Inflammatory macrophage treated with lipopolysaccharide for 1 hour (primary cell): ENCODE measurements at places on chromosomes 7 and 10.

GRCh38 chr7:140911746-140912145 is 13.0 kb downstream of the BRAF start:
- no peak for DNase-seq

GRCh38 chr7:121401896-121402295 is 5.8 kb upstream of the FAM3C start:
- no peak for DNase-seq

- no peak for DNase-seq
Measured at GRCh38 chr10:36591436-36591835, 534.0 kb upstream of the ANKRD30A start.

GRCh38 chr7:80482950-80483349 is 28.9 kb downstream of the GNAT3 start:
- DNase-seq = no peak

- DNase-seq = no peak
Measured at GRCh38 chr10:77835669-77836086, 90.9 kb downstream of the DLG5 start.

- DNase-seq = no peak
Measured at GRCh38 chr7:15490291-15490690, 71.5 kb downstream of the AGMO start.

- DNase-seq = no peak
Measured at GRCh38 chr10:22681783-22682183, 32.6 kb downstream of the PIP4K2A start.

DNA sequence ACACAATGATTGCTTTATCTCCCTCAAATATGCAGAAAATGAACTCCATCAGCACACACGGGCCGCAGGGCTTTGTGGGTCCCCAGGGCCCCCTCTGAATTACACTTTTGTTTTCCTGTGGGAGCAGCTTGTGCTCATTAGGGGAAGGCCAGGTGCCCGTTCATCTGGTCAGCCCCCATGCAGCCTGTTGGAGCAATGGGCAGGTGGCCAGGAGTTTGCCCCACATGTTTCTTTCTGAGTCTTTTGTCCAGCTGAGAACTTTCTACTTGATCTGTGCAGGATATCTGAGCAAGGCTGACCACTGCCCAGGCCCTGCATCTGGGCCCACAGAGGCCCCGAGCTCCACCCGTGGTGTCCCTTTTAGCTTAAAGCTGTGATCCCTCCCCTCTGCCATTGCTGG is 105.3 kb upstream of the FAM20C start:
- DNase-seq = no peak

GRCh38 chr7:103797647-103798307 is 191.7 kb downstream of the RELN start:
- DNase-seq = no peak

- DNase-seq = peak; percentile 99
Measured at GRCh38 chr10:80491251-80492102, 37.4 kb downstream of the TSPAN14 start.

- no peak for DNase-seq
Measured at GRCh38 chr7:43891069-43891955, 15.1 kb downstream of the URGCP start.

DNA sequence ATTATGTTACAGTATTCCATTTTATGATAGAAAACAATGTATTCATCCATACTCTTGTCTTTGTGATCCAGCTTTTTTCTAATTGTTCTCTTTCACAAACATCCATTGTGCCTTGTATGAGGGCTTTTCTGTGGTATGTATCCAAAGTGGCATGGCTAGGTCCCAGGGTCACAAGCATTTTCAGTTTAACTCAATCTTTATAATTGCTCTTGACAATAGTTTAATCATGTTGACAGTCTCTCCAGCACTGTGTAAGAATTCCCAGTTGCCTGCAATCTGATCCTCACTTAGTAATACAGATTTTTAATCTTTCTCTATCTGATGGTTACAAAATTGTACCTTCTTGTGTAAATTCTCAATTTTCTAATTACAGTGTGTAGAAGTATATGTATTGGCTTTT is 533.4 kb downstream of the NEBL start:
- no peak for DNase-seq

GRCh38 chr7:105980645-105981396 is 17.8 kb downstream of the CDHR3 start:
- DNase-seq = no peak

- DNase-seq = no peak
Measured at GRCh38 chr7:80954191-80954590, 35.3 kb upstream of the SEMA3C start.

DNA sequence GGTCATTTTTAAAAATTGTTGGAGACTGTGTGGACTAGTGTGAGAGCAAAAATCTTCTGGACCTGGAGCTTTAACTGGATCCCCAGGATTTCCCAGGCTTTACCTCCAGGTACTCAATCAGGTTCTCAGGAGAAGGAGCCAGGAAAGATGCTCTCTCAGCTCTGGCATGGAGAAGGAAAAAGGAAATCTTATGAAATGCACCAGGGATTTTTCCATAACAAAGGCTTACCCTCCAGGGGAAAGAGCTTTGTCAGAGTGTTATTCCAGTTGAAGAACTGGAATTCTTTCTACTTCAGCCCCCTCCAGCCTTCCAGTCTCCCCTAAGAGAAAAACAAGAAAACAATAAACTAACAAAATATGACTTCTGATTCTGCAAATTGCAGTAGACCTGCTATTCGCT is 436.7 kb upstream of the ANKRD30A start:
- DNase-seq = no peak

DNA sequence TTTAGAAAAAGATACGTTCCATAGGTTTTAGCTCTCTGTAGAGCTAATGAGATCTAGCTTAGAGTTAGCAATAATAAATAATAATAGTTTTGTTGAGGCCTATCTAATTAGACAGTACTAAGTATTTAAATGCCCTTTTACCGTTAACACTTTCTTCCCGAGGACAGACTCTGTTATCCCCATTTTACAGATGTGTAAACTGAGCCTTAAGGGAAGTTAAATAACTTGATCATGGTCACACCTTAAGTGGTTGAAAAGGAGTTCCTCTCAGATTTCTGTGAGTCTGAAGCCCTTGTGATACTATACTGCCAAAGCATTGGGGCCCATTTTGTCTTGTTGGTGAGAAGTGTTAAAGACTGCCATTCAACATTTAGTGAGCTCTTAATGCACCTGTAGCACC is 61.6 kb downstream of the CYP51A1 start:
- no peak for DNase-seq

DNA sequence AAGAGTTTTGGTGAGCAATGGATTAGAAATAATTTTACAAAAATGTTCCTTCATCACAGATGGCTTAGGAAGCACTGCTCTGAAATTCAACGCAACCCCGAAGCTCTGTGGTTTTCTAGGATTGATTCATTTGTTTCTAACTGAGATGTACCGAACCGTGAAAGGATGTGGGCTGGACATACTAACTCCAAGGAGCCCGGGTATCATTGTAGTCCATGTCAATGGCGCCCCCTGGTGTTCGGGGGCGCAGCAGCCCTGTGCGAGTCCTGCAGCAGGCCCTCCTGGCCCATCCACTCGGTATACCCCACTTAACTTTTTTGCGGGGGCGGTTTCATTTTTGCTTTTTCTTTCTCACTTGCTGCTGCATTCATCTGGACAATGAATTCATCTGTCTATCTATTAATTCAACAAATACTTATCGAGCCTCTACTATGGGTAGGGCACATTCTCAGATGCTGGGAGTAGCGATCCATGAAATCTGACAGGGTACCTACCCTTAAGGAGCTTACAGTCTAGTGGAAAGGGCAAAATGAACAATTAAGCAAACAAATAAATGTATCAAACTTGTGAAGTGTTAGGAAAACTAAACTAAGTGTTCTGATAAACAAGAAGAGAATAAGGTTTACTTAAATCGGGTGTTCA is 25.2 kb upstream of the ITPRID1 start:
- DNase-seq = peak; percentile 80

- no peak for DNase-seq
Measured at GRCh38 chr7:157827045-157827862, 490.4 kb downstream of the DNAJB6 start.

DNA sequence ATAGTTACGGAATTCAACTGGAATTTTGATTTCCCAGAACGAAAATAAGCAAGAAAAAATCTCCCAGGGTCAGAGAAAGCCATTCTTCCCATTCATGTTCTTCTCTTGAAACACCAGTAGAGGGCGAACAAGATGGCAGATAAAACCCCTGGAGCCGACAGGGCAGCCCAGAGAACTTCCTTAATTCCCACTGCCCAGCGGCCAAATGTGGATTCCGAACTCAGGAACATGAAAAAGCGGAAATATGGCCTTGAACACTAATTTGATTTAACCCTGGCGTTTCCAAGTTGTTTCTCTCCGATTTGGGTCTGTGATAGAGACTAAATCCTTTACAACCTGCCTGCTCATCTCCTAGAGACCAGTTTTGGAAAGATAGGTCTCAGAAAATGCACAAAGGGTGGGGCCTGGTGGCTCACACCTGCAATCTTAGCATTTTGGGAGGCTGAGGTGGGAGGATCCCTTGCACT is 100.7 kb upstream of the WAC start:
- DNase-seq = peak; percentile 89

GRCh38 chr10:110461530-110461929 is 36.2 kb upstream of the DUSP5 start:
- no peak for DNase-seq

DNA sequence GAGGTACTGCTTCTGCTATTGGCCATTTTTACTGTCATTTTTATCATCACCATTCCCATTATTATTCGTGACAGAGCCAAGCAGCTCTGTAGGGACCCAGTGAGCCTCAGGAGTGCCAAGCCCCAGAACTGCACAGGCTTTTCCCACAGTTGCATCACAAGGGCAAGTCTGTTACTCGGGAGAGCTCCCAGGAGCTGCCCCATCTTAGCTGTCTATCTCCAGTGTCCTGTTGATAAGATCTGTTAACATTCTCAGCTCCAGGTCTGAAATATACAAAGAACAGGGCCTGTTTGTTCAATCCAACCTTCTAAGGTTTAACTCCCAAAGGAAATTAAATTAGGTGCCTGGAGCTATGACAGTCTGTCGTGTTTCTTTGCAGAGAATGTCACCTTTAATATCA is 20.2 kb upstream of the TRIM8 start:
- no peak for DNase-seq

GRCh38 chr7:74013539-74014272 is 14.3 kb upstream of the ELN start:
- no peak for DNase-seq

DNA sequence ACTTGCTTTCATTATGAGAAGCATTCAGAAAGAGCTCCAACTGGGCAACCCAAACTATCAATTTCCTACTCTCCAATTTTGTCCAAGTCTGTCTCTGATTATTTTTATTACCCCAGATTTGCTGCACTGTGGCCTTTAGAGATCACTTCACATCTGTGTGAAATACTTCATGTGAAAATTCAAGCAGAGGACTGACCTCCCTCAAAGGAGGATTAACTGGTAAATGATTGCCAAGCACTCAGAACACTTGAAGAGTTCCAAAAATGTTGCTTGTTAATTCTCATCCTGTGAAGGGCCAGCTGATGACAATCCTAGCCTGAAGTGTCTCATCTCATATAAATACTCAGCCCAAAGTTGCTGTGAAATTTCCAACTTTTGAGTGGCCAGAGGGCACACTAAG is 182.8 kb upstream of the DGKB start:
- DNase-seq = no peak

GRCh38 chr7:155021699-155022145 is 18.8 kb upstream of the PAXIP1 start:
- peak; percentile 0 for DNase-seq

GRCh38 chr10:6813856-6814255 is 233.8 kb upstream of the PRKCQ start:
- no peak for DNase-seq

- no peak for DNase-seq
Measured at GRCh38 chr10:66586897-66587679, 338.7 kb upstream of the LRRTM3 start.

DNA sequence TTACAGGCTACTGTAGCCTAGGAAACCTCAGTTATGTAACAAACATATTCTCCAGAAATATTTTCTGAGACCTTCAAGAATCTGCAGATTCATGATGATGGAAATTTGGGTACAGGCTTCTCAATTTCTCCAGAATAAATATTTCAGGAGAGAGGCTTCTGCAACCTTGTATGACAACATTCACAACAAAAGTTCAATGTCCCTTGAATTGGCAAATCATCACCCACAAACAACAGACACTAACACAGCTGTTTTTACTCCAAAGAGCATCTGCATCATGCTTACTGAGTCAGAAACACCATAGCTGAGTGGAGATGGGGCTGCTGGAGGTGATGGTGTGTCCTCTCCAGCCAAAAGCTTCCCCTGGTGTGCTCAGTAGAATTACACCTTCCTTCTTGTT is 9.3 kb upstream of the COBL start:
- DNase-seq = no peak
